T-cell (primary cell): ENCODE measurements at places on chromosomes 12 and 14.

- H3K4me3 ChIP-seq, result no peak overlapping the region
- no peaks in the 10 kb centered on the region for H3K36me3 ChIP-seq
- H3K27ac ChIP-seq, result no peak overlapping the region
- DNase-seq, result no peak
- H3K4me1 ChIP-seq, result peaks cover 11% of the 10 kb centered on the region
- H3K27me3 ChIP-seq, result no peaks in the 10 kb centered on the region
Observed at GRCh38 chr12:12558291-12558690, 4.4 kb downstream of the DUSP16 start.

DNA sequence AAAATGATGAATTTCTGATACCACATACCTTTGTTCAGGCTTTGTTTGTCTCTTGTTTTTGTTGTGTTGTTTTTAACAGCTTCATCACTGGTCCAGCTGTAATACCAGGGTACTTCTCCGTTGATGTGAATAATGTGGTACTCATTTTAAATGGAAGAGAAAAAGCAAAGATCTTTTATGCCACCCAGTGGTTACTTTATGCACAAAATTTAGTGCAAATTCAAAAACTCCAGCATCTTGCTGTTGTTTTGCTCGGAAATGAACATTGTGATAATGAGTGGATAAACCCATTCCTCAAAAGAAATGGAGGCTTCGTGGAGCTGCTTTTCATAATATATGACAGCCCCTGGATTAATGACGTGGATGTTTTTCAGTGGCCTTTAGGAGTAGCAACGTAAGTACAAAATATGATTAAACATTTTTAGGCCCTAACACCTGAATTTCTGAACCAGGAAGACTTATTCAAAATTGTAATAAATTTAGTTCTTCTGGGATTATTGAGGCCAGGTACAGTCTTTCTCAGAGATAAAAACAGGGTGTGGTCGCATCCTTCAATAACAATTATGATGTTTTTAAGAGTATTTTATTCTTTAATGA is 22.4 kb downstream of the RXYLT1 start:
- H3K27ac ChIP-seq, result no peak overlapping the region
- no peak overlapping the region for H3K4me3 ChIP-seq
- no peaks in the 10 kb centered on the region for H3K36me3 ChIP-seq
- no peaks in the 10 kb centered on the region for H3K4me1 ChIP-seq
- H3K27me3 ChIP-seq, result no peaks in the 10 kb centered on the region

DNA sequence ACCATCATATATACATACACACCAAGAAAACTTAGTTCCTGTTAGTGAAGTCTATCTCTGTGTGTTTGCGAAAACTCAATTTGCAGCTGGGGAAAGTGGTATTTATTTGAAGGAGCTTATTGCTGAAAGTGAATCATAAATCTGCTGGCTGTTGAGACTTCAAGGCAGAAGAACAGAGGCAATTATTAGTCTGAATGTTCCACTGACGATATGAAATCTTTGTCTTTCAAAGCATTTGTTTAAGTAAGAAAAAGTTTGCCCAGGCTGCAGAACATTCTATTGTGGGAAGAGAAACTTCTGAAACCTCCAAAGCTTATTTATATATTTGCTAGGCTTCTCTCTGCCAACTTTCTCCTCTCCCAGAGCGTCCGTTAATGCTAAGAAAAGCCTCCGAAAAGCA is 255.7 kb upstream of the TMPO start:
- no peaks in the 10 kb centered on the region for H3K4me1 ChIP-seq
- no peak overlapping the region for H3K4me3 ChIP-seq
- H3K36me3 ChIP-seq, result no peaks in the 10 kb centered on the region
- H3K27ac ChIP-seq, result no peak overlapping the region
- DNase-seq, result no peak
- H3K27me3 ChIP-seq, result no peaks in the 10 kb centered on the region

DNA sequence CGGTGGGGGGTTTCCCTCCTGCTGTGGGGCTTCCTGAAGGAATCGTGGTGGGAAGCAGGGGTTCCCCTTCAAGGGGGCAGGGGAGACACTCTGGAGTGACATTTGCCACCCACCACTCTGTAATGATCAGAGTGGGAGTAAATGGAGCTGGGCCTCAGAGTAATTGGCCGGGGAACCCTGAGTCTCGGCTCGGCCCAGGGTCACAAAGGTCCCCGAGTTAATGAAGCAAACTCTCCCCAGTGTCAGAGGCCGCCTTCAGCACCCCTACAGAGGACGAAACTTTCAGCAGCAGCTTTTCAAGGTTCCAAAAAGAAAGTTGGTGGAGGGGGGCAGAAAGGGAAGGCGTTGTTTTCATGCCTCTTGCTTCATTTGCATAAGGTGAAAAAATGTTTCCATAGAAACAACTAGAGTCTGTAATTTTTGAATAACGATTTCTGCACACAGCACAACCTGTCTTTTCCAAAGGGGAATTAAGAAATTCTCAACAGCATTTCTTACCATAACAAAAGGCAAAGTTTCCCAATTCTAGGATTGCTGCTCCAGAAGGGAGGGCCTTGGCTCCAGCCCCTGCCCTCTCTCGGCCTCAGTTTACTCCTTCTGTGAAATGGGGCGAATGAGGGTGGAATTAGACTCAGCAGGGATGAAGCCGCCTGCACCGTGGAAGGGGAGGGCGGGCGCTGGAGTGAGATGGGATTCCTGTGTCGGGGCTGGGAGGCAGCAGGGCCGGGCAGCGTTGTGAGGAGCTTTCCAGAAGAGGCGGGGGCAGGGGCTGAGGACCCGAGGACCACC is 67.0 kb upstream of the BEGAIN start:
- H3K4me1 ChIP-seq, result no peaks in the 10 kb centered on the region
- no peak overlapping the region for H3K4me3 ChIP-seq
- DNase-seq, result no peak

DNA sequence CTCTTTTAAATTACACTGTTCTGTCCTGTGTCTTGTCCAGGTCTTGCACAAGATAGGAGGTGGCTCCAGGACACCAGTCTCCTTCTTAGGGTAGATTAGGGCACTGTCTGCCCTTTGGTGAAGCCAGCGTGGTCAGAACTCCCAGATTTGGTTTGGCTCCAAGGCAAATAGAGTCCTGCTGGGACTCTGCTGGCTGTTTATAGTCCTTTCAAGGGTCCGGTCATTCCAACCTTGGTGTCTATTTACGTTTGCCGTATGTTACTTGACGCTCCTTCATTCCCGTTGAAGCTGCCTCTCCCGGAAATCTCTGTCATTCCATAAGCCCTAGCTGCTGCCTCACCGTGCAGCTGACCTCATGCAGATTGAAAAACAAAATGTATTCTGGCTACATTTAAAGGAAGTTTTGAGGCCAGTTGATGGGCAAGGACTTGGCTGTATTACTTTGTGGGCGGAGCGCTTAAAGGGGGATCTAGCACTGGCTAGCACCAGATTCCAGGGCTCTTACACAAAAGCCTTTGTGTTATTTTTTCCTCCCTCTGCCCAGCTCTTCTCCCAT is 180.6 kb downstream of the AKAP6 start:
- DNase-seq, result no peak
- H3K4me3 ChIP-seq, result no peak overlapping the region
- no peak overlapping the region for H3K27ac ChIP-seq
- H3K36me3 ChIP-seq, result no peaks in the 10 kb centered on the region

GRCh38 chr14:51807356-51807755 is 53.1 kb upstream of the GNG2 start:
- no peak overlapping the region for H3K27ac ChIP-seq
- H3K36me3 ChIP-seq, result no peaks in the 10 kb centered on the region
- no peak for DNase-seq
- no peak overlapping the region for H3K4me3 ChIP-seq
- H3K4me1 ChIP-seq, result no peaks in the 10 kb centered on the region
- no peaks in the 10 kb centered on the region for H3K27me3 ChIP-seq

DNA sequence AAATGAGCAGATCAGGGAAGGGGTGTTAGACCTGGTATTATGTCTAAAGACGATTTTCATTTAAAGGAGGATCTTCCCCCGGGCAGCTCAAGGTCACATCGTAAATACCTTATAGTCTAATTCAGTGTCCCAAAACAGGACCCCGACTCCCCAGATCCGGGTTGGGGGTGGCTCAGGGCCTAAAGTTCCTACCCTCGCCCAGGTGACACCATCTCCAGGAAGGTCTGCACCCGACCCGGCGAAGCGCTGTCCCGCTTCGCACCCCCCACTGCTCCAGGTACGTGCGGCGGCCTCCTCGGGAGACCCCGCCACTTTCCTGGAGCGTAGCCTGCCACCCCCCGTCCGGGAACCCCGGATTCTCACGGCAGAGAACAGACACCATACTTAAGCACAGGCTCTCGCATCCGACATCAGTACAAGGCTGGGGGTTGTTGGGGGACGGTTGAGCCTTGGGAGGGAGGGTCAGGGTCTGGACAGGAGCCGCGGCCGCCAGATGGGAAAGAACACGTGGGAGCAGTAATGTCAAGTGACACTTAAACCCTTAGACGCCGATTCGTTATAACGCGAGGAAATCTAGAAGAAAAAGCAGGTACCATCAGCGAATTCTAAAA is 556 bp downstream of the TIMM9 start:
- peak; percentile 9 for DNase-seq

DNA sequence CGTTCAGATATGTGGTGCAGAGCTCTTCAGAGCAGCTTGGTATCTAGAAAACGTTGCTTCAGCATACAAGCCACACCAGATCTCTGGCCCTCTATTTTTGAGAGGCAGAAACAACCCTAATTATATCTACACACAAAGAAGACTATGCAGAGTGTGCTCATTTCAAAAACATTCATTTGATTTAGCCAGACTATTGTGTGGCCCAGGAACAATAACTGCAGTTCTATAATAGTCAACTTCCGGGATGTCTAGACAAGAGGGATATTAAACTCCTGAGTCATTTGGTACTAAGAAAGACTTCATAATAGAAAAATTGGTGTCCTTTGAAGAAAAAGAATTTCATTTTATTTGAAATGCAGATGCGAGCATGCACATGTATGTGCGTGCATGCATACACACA is 153.8 kb downstream of the PELI2 start:
- no peak overlapping the region for H3K27ac ChIP-seq
- no peaks in the 10 kb centered on the region for H3K4me1 ChIP-seq
- no peaks in the 10 kb centered on the region for H3K27me3 ChIP-seq
